ENCODE measurements at places on chromosomes 3 and 15. TPM values are rescaled to one million over a fixed set of nuclear protein-coding genes. Genes with fewer than 3 reads are reported as not detected.

Gene SECISBP2L
- 34.3 TPM for total RNA-seq

DNA sequence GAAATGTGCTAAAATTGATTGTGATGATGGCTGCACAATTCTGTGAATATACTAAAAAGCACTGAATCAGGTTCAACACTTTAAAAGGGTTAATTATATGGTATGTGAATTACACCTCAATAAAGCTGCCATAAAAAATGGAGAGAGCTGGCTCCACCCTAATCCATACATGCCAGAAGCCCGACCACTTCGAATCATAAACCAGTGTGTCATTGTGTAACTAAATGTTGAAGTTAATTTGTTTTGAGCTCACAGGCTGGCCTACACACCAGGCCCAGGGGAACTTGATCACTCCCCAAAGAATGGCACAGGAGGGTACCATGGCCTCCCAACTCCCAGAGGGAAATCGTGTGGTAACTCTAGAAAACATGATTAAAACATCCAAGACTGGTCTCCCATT, 14.0 kb downstream of the PLCD1 start:
- DNase-seq, result no peak

Gene HIGD2B
- total RNA-seq, result not detected

- DNase-seq, result no peak
Observed at GRCh38 chr3:196979545-196979944, 10.9 kb upstream of the PIGZ start.

Gene C15orf40
- 37.2 TPM for total RNA-seq

DNA sequence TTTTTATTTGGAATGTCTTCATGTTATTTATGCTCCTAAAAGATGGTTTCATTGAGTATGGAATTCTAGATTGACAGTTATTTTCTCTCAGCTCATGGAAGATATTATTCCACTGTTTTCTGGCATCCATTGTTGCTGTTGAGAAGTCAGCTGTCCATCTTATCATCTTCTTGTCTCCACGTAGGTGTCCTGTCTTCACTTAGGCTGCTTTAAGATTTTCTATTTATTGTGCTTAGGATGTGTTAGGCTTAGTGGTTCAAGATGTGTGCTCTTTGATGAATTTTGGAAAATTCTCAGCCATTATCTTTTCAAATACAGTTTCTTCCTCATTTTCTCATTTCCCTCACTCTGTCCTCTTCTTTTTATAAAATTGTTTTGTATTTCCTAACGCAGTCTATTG, 52.0 kb downstream of the SNRK start:
- no peak for DNase-seq

DNA sequence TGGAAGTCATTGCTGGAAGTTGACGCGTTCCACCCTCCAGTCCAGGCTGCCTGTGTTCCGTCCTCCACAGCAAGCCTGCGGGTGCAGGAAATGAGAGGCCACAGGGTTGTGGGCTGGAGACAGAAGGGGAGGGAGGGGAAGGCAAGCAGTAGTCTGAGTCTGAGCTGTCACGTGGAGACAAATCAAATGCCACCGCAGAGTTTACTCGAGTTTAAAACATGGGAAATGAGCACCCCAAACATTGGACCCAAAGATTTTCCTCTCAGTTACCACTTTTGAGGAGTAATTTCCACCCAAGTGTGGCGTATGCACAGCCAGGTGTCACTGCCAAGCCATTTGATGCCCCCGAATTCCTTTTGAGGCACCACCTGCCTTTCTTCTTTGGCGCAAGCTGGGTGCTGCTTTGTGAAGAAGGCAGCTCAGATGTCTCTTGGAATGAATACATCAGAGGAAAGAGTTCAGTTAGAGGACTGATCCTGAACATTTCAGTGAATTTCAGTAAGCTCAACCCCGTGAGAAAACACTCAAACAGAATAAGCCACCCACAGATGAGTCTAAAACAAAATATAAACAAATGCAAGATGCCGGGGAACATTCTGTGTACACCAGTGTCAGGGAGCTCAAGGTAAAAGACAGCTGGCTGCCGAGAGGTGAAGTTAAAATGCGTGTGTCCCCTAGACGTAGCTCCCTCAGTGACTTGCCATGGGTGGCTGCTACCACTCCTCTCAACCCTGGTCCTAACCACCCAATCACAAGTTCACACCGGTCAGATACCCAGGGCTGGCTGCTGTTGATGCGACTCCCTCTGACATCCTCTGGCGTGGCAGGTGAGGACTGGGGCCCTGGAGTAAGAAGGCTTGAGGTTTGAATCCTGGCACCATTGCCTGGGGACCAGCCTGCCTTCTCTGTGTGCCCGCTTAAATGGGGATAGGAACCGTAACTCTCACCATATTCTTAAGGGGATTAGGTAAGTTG, 203.8 kb downstream of the UACA start:
- peak; percentile 47 for DNase-seq

GRCh38 chr15:101000271-101000681, 81.1 kb downstream of the LRRK1 start:
- DNase-seq, result peak; percentile 43

DNA sequence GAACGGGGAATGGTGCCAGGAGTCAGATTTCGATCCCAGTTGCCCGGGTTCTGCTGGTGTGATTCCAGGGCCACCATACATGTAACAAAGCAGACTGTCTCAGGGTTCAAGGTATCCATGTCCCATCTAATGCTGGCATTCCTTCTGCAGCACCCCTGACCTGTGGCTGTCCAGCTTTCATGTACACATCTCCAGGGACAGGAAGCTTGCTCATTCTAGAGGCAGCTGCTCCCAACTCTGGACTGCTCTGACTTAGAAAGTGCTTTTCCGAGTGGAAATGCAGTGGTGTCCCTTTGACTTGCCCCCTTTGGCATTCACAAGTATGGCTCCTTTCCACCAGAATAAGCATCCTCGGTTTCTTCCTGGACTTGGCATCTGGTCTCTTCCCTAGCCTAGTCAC, 30.9 kb downstream of the PML start:
- no peak for DNase-seq

GRCh38 chr15:78263351-78263781, 996 bp upstream of the DNAJA4 start:
- DNase-seq, result no peak

Gene IL17RE
- total RNA-seq, result 90.7 TPM

GRCh38 chr15:92812271-92812670, 87.9 kb upstream of the CHD2 start:
- no peak for DNase-seq

DNA sequence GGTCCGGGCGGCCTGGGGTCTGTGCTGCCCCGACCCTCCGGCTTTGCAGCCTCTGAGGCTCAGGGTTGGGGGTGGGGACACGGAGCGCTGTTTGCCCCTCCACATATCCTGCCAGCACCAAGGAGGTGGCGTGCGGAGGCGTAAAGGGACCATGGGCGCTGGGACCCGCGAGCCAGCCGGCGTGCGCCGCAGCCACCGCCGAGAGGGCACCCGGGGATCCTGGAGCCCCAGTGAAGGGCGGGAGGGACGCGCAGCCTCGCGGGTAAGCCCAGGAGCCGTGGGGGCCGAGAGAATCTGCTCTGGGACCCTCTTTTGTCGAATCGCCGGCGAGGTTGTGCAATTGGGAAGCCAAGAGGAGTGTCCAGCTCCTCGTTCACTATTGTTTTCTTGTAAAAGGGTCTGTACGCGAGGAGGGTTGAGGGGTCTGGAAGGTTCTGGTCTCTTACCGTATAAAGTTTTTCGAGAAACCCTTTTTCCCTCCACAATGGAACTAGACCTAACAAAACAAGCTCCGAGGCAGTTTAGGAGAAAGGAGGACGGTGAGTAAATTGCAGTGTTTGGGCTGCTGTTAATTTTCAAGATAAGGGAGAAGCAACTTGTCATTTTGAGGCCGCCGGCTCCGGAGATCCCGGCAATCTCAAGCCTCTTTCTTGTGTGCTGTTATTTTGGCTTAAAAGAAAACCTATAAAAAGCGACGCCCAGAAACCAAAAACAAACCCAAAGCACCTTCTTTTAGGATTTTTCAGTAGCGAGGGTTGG, 29.9 kb upstream of the ST3GAL6 start:
- no peak for DNase-seq

GRCh38 chr3:29141918-29142275, 139.0 kb upstream of the RBMS3 start:
- DNase-seq, result no peak

DNA sequence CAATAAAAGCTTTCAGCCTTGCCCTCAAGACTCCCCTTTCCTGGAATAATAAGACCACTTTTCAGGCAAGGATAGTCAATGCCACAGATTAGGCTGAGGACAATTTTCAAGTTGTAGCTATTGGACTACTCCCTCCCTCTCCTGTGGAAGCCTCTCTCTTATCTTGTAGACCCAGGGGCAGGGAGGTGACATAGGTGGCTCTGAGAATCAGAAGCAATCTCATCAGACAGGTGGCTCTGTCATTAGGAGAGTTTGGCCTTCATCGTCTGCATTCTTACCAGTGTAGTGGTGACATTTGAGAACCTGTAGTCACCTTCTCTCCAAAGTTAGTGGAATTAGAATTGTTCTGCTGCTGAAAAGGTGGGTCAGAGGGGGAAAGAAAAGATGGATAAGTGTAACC, 80.0 kb downstream of the LARS2 start:
- no peak for DNase-seq

Gene ERICH6
- 0.68 TPM for total RNA-seq

Gene TNFAIP8L3
- total RNA-seq, result 14.7 TPM

Gene GOLGA8R
- total RNA-seq, result 1.9 TPM

DNA sequence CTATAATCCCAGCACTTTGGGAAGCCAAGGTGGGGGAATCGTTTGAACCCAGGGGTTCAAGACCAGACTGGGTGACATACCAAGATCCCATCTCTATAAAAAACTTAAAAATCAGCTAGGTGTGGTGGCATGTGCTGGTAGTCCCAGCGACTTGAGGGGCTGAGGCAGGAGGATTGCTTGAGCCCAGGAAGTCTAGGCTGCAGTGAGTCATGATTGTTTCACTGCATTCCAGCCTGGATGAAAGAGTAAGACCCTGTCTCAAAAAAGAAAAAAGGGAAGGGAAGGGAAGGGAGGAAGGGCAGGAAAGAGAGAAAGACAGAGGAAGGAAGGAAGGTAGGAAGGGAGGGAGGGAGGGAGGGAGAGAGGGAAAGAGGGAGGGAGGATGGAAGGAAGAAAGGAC, 133.7 kb upstream of the LRRN1 start:
- no peak for DNase-seq

Gene HYKK
- total RNA-seq, result 6.0 TPM

Gene SKOR1
- total RNA-seq, result 1.5 TPM

- DNase-seq, result no peak
Observed at GRCh38 chr15:63827113-63827512, 6.6 kb downstream of the HERC1 start.

GRCh38 chr3:131708241-131708640, 205.5 kb upstream of the MRPL3 start:
- DNase-seq, result no peak

GRCh38 chr3:166123576-166123975, 286.4 kb upstream of the BCHE start:
- DNase-seq, result no peak

GRCh38 chr3:126755866-126756265, 51.8 kb downstream of the CHCHD6 start:
- peak; percentile 32 for DNase-seq

- no peak for DNase-seq
Observed at GRCh38 chr3:137835096-137835495, 71.0 kb downstream of the SOX14 start.

DNA sequence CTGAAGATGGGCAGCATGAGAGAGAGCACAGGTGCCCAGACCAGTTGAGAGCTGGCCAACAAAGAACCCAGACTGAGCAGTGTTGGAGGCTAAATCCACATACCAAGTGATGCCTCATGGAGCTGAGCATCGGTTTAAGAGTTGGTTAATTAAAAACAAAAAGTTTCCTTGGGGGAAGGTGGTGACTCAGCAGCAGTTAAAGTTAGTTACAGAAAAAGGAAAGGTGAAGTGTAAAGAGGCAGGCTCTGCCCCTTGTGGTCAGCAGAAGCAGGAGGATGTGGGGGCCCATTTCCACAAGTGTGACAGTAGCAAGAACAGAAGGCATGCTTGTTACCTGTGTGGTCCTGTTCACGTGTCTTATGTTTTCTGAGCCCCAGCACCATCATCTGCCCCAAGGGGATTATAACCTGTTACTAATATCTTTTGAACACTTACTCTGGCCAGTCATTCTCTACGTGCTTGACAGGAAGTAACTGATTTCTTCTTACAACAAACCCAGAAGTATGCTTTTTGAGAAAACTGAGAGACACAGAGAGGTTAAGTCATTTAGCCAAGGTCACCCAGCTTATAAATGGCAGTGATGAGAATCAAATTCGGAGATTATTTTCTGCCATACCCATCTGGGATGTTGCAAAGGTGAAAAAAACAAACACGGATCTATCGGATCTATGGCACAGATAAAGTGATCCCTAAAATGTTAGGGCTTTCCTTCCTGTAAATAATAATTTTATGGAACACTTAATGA, 91.0 kb downstream of the EPHB1 start:
- peak; percentile 29 for DNase-seq

DNA sequence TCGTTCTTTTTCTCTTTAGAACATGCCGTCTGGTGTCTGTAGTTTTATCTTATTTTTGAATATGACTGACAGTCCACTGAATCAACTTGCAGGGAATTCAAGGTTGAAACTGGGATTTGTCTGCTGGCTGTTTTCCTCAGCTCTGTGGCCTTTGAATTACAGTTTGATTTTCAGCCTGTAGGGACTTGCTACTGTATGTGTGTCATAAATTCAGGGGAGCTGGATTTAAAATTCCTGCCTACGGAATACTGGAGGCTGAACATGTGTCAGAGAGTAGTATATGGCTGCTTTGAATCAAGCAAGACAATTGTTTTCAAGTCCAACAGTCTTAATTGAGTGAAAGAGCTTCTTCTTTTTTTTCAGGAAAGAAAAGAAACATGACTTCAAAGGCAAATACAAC, 33.9 kb downstream of the RARB start:
- DNase-seq, result no peak

Gene GABRA5
- not detected for total RNA-seq

- no peak for DNase-seq
Observed at GRCh38 chr15:90051874-90052273, 50.4 kb downstream of the IDH2 start.

GRCh38 chr3:173395412-173396181, 1.9 kb upstream of the NLGN1 start:
- DNase-seq, result peak; percentile 92

Gene FGF12
- 1.6 TPM for total RNA-seq

GRCh38 chr15:47586653-47587224, 130.6 kb upstream of the SEMA6D start:
- no peak for DNase-seq

Gene RETNLB
- total RNA-seq, result not detected

- no peak for DNase-seq
Observed at GRCh38 chr3:53026382-53027162, 19.3 kb downstream of the SFMBT1 start.

Gene C2CD4A
- total RNA-seq, result not detected

GRCh38 chr3:55480911-55481743, 6.0 kb downstream of the WNT5A start:
- peak; percentile 61 for DNase-seq

Gene TLR9
- total RNA-seq, result 0.16 TPM

DNA sequence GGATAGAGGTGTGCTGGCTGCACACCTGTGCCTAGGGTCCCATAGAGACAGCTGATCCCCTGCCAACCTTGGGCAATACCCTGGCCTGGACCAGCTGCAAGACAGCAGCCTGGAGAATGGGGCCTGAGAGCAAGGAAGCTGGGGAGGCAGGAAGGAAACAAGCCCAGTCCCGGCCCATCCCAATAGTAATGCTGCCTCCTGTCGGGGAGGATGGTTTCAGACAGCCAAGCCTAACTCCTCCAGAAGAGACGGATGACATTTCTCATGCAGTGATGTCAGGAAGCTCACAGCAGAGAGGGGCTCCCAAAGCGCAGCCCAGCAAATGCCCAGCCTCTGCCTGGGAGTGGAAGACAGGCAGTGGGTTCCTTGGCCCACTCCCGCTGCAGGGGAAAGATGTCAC, 408.8 kb downstream of the OCA2 start:
- DNase-seq, result no peak

Gene PTPRG
- 11.0 TPM for total RNA-seq

Gene ZBTB47
- 36.1 TPM for total RNA-seq

Gene GOLGA8B
- total RNA-seq, result 336 TPM
